ENCODE measurements at places on chromosomes 7 and 10.

DNA sequence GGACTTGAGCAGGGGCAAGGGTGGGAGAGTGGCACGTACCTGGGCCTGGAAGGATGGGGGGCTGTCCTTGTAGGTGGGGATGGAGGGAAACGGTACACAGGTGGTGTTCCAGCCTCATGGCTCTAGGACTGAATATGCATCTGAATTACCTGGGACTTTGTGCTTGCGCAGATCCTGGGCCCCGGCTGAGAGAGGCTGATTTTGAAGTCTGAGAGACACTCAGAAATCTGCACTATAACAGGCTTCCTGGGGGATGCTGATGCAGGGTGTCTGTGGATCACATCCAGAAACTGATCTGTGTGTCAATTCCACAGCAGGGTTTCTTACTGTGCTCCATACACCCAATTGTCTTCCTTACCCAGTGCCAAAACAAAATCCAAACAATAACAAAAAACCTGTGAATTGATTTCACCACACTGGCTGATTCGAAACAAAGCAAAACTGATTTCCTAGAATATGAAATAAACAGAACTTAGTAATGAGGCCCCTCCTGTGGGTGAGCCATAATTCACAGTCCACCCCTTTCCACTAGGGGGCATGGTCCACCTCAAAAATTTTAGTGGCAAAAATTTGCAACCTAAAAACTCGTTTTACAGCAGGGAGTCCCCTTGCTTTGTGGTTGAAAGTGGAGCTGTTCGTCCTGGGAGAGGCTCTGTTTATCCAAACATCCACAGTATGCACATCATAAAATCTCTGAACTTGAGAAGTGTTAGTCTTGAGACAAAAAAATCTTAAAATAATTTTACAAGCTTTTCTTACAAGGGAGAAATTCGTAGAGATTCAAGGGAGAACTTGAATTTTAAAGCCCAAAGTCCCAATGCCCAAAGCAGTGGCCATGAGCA is 32.0 kb upstream of the PLEKHA1 start:
- no peak for DNase-seq

- DNase-seq = peak; percentile 6
Measured at GRCh38 chr7:31120800-31121513, 68.8 kb downstream of the ADCYAP1R1 start.

DNA sequence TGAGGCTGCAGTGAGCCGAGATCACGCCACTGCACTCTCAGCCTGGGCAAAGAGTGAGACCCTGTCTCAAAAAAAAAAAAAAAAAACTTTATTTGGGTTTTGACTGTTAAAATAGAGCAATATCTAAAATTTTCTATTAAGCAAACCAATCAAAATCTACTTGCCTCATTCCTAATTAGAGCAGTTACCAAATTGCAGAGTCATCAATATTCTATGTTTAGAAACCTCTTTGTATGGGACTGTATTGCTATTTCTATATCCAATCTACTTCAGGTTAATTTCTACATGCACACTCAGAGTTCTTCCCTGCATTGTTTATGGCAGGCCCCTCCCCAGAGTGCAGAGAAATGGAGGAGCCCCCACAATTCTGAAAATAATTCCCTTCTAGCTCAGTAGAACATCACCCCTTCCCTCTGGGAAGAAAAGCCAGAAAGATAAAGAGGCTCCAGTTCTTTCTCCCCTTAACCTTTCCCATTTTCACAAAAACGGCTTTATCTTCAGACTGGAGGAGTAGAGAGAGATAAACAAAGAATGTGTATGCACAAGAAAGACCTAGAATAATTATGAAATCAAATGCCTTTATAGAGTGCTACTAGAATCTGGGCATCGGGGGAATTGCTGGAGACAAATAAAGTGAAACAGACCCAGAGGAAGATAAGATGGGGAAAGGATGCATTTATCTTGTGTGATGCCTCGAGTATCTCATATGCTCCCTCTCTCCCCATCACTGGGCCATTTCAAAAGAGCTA is 17.9 kb downstream of the SCRN1 start:
- DNase-seq = no peak

DNA sequence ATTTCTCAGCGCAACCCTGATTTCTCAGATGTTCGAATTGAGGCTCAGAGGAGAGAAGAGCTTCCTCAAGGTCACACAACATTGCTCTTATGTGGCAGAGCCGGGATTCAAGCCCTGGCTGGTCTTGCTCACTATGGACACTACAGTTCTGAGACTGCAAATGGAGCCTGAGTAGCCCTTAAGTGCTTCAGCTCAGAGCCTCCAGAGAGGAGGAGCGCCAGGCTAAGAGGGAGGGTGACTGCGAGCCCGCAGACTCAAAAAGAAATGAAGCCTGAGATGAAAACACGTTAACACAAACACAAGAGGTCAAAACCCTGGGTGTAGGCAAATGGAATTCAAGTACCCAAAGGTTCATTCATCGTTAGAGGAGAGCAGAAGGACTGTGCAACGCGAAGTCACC is 13.9 kb downstream of the ARHGAP22 start:
- no peak for DNase-seq

- no peak for DNase-seq
Measured at GRCh38 chr10:27865221-27865635, 119.6 kb upstream of the MKX start.

GRCh38 chr7:29135846-29136245 is 10.5 kb downstream of the CPVL start:
- DNase-seq = no peak

GRCh38 chr7:158778471-158778870 is 50.8 kb downstream of the ESYT2 start:
- no peak for DNase-seq

DNA sequence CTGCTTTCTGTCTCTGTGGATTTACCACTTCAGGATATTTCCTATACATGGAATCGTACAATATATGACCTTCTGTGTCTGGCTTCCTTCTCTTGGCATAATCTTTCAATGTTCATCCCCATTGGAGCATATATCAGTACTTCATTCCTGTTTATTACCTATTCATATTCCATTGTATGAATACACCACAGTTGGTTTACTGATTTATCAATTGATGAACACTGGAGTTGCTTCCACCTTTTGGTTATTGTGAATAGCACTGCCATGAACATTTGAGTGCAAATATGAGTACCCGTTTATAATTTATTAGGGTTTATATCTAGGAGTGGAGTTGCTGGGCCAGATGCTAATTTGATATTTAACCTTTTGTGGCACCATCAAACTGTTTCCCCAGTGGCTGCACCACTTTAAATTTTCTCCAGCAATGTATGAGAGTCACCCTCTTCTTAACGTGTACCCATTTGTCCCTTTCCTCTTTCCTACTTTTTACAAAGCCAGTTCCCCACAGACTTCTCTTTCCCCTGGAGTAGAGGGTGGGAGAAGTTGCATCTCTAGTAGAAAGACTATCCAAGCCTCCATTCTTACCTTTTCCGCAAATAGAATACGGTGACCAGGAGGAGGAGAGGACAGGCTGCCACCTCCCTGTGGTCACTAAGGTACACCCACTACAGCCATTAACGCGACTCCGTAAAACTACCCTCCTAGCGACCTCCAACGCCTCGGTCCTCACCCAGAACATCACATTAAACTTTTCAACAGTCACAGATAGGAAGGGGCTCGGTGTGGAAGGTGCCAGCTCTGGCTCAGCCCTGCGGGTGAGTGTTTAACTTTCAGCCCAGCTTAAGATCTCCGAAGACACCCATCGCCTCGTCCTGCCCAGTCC is 25.6 kb downstream of the SCD start:
- no peak for DNase-seq

DNA sequence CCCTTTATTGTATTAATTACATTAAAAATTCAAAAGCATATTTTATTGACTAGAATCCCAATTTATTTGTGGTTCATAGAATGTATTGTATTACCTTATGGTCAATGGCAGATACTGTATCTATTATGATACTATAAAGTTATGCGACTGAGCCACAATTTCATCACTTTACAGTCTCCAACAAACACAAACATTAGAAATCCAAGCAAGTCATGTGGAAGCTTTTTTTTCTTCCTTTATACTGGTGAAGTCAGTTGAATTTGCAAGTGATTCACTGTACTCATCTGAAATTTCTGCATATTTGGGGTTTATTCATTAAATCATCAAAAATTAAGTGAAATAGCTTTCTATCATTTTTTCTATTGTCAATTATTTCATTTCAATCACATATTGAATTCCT is 54.3 kb downstream of the BMPER start:
- DNase-seq = no peak

DNA sequence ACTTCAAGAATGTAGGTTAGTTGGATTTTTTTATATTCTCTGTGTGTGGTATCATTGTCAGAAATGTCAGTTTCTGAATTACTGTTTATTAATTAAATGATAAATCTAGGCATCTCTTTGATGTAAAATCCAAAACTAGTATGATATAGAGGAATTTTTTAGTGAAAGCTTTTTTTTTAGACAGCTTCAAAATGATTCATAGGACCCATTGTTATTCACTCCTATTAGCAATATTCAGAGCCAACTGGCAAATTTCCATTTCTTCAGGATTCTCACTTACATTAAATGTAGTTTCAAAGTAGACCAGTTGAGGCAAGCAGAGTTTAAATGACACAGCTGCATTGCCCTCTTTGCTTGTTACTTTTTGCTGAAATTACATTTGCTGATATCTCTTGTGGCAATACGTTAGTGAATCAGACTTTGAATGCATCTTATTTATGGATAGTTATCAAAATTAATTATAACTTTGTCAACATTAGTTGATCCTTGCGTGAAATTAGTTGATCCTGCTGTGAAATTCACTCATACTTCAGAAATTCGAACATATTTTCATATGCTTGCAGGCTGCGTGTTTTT is 20.3 kb downstream of the ZNF277 start:
- DNase-seq = no peak

- no peak for DNase-seq
Measured at GRCh38 chr7:142637240-142637639, 112.0 kb upstream of the PRSS1 start.

DNA sequence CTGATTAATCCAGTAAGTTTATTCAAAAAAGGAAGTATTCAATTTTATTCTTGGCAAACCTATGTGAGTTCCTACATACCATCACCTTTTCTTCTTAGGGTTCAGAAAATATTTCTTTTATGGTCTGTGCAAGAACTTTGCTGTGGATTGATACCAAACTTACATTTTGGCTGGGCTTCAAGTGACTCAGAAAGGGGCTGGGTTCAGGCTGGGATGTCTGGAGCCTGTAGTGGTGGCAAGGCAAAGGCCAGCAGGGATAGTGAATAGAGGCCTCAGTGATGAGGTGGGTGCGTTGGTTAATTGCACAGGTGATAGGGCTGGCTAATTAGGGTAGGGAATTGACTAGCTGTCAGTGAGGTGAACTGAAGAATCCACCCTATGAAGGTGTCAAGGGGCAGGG is 40.2 kb upstream of the ATXN7L1 start:
- DNase-seq = no peak

DNA sequence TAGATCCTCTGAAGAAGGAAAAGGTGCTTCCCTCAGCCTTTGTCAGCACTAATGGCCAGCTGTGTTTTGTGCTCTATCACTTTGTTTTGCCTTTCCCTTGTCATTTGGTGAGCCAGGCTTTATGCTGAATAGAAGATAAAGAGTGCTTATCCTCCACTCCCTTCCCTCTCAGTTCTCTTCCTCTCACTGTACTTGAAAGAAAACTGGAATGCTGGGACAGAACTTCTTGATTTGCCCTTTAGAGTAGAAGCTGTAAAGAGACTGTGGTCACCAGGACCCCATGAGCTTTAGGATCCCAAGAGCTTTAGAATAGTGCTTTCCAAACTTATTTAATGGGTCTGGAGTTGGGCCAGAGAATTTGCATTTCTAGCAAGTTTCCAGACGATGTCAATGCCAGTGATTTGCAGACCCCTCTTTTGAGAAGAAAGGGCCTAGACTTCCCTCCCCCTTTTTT is 81.4 kb downstream of the LRRC4 start:
- DNase-seq = no peak

- no peak for DNase-seq
Measured at GRCh38 chr7:133971625-133972024, 155.5 kb upstream of the LRGUK start.

GRCh38 chr10:70198696-70199466 is 28.6 kb upstream of the SAR1A start:
- no peak for DNase-seq

GRCh38 chr10:95265572-95265971 is 25.2 kb downstream of the PDLIM1 start:
- DNase-seq = no peak

DNA sequence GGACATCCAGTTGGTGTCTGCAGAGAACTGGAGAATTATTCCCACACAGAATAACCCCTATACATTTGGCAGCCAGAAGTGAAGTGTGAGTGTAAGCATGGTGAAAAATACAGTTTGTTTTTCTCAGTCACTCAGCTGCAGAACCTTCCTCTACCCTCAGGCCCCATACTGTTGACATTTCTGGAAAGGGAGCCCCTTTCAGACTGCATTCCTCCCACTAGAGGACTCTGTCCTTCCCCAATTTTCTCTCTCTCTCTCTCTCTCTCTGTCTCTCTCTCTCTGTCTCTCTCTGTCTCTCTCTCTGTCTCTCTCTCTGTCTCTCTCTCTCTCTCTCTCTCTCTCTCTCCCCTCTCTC is 86.8 kb upstream of the STEAP1B start:
- DNase-seq = no peak

DNA sequence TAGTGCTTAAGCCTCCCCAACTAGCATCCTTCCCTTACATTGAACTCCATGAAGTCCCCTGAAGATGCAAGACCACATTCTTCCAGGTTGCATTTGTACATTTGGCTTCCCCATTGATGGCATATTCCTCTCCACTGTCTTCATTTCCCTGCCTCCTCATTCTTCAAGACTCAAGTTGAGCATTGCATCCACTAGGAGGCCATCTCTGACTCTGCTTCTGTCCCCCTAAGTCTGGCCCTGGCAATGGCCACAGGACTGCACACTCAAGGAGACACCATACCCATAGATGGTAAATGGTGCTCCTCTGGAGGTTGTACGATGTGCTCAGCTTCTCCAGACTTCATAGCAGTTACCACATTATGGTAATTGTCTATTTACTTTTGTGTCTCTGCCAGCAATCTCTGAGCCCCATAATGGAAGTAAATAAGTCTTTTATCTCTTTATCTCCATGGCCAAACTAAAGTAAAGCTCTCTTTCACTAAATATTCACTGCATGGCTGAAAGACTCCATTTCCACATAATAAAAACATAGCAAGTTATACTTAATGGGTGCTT is 112.6 kb downstream of the PTPRZ1 start:
- no peak for DNase-seq

DNA sequence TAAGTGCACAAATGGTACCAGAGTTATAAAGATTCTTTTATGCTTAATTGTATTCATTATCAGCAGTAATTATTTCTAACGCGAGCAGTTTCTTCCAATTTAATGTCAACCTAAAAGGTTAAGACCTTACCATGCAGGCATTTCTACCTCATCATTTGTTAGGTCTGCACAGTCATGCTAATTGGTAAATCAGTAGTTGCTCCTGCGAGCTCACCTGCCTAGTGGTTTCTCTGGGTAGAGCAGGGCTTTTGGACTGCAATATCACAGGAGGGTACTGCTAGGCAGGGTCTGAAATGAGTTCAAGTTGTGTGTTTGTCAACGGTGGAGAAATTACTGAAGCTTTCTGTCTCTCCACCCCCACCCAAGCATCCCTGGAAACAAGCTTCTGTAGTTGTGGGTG is 558.5 kb upstream of the MGMT start:
- DNase-seq = no peak

- no peak for DNase-seq
Measured at GRCh38 chr7:47255441-47255840, 326.5 kb downstream of the TNS3 start.
